ENCODE measurements at places on chromosomes 7 and 10.
A peak's percentile ranks its signal among the peaks of the same experiment; 100 is the strongest.

DNA sequence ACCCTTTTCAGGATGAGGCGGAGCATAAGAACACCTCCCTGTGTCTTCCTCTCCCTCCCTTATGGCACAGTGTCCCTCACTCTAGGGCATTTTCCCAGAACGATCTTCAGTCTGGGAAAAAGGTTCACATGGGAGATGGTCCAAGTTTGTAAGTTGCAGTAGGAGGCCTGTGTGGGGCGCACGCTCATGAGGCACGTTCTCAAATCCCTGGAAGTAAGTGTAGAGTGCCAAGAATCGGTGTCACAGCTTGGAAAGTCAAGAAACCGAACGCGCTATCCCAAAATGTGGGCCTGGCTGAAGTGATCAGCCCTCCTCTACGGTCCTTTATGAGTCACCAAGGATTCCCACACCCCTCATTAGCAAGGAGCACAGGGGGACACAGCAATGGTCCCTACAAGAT lies 23.9 kb upstream of the SMARCD3 start:
- no peak for DNase-seq

GRCh38 chr10:102421757-102422512 lies 1.3 kb downstream of the FBXL15 start:
- no peak for DNase-seq

DNA sequence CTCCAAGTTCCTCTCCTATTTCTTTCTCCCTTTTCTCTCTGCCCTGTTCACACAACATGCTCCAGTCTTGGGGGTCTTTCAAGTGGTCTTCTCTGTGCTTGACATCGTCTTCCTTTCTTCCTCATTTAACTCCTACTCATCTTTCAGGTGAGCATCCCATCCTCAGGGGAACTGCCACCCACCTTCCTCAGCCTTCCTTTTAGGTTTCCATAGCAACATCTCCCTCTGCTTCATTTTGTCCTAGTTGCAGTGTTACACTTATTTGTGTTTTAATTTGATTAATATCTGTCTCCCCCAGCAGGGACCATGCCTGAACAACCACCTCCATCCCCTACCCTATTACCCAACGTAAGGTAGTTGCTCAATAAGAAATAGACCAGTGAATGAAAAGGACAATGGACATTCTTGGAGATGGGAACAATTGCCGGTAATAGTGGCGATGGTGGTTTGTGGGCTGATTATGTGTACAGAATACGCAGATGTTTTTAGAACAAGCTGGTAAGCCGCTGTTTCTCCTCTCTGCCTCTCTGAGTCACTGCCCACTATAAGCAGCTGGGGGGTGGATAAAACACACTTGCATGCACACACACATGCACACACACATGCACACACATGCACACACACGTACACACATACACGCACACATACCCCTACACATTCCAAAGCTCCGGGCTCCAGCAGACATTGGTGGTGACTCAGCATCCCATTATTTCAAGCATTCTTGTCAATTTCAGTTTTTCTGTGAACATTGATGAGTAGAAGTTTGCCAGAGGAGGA lies 251.6 kb downstream of the GATA3 start:
- peak; percentile 53 for DNase-seq

DNA sequence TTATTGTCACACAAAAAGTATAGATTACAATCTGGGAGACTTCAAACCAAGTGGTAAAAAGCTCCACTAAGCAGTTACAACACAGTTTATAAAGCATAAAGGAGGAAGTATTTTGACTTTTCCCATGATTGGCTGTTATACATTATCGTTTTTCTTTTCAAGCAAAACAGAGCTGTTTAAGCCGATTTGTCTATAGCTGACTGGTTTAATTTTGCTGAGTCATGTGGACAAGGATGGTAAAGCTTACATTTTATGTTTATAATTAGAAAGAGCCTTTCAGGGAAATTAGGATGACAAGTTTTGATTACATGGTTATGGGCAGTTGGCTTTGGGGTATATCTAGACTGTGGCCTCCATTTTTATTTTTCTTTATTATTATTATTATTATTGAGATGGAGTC lies 152.5 kb upstream of the STK17A start:
- no peak for DNase-seq

GRCh38 chr10:88322324-88323063 lies 260.6 kb downstream of the RNLS start:
- no peak for DNase-seq

All from fibroblast of upper back skin (primary cell).